ENCODE measurements at places on chromosomes 12 and 14. TPM values are rescaled to one million over a fixed set of nuclear protein-coding genes. Genes with fewer than 3 reads are reported as not detected.

GRCh38 chr12:68595241-68595640, 15.5 kb upstream of the RAP1B start:
- H3K4me3 ChIP-seq: no peak overlapping the region
- H3K27me3 ChIP-seq: no peaks in the 10 kb centered on the region
- no peaks in the 10 kb centered on the region for H3K4me1 ChIP-seq
- H3K27ac ChIP-seq: no peak overlapping the region

GRCh38 chr12:48681399-48681709, 684 bp downstream of the KANSL2 start:
- no peaks in the 10 kb centered on the region for H3K4me1 ChIP-seq
- peak overlapping the region; percentile 94 for H3K4me3 ChIP-seq
- H3K27me3 ChIP-seq: no peaks in the 10 kb centered on the region
- no peak for DNase-seq
- peaks cover 34% of the 10 kb centered on the region for H3K36me3 ChIP-seq
- H3K27ac ChIP-seq: peak overlapping the region; percentile 86

The CMA1 gene
- total RNA-seq: not detected

DNA sequence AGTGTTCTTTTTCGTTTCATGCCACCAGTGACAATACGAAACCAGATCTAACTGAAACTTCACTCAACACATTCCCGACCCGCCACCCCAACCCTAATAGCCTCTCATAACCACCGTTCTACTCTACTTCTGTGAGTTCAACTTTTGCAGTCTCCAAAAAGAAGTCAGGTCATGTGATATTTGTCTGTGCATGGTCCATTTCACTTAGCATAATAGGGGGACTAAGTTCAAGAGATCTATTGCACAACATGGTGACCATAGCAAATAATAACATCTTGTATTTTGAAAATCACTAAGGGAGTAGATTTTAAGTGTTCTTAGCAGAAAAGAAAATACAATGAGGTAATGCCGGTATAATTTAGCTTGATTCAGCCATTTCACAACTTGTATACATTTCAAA, 376.4 kb downstream of the DIO2 start:
- no peak overlapping the region for H3K4me3 ChIP-seq
- no peak overlapping the region for H3K27ac ChIP-seq
- no peaks in the 10 kb centered on the region for H3K4me1 ChIP-seq
- DNase-seq: no peak
- no peaks in the 10 kb centered on the region for H3K27me3 ChIP-seq

DNA sequence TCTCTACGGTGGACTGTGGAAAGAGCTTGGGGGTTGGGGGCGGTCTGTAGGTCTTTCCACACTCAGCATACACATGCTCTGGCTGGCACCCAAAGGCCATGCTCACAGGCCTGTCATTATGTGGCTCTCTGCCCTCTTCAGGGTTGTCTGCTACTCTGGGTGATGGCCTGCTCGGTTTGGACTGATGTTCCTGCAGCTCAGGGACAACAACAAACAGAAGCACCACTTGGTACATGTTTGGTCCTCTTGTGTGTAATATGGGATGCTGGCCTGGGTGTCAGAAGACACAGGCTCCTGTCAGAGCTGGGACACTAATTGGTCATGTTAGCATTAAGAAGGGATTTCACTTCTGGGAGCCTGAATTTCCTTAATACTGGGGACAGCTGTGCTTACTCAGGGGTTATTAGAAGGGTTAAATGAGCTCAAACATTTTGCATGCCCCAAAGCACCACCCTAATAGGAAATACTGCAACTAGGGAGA, 32.7 kb upstream of the SELPLG start:
- H3K4me1 ChIP-seq: no peaks in the 10 kb centered on the region
- DNase-seq: no peak
- no peak overlapping the region for H3K27ac ChIP-seq

DNA sequence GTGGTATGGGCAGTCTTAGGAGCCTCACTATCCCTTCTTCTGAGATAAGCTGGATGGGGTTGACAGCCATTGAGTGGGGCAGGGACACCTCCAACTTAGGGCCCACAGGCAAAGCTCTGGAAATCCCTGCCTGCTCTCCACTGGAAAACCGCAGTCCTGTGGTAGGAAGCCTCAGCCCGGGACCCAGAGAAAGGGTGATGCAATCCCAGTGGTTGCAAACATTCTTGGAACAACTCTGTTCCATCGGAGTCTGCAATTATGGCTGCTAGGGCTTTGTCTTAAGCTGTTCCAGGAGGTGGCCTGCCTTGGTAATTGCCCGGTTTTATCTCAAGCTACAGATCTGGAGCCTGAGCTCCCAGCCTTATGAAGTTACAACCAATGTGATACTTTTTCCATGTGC, 133.4 kb downstream of the DICER1 start:
- no peak overlapping the region for H3K27ac ChIP-seq
- DNase-seq: no peak
- no peaks in the 10 kb centered on the region for H3K27me3 ChIP-seq
- H3K36me3 ChIP-seq: no peaks in the 10 kb centered on the region
- no peaks in the 10 kb centered on the region for H3K4me1 ChIP-seq
- no peak overlapping the region for H3K4me3 ChIP-seq

GRCh38 chr12:62642486-62642885, 175.9 kb downstream of the MON2 start:
- no peak for DNase-seq
- H3K4me3 ChIP-seq: no peak overlapping the region
- no peak overlapping the region for H3K27ac ChIP-seq
- no peaks in the 10 kb centered on the region for H3K27me3 ChIP-seq
- H3K36me3 ChIP-seq: no peaks in the 10 kb centered on the region
- peaks cover 38% of the 10 kb centered on the region for H3K4me1 ChIP-seq

The RNASE3 gene
- not detected for total RNA-seq

The NPFF gene
- total RNA-seq: 0.69 TPM

The ENDOU gene
- not detected for total RNA-seq

The C12orf50 gene
- 0.03 TPM for total RNA-seq

- DNase-seq: no peak
- peaks cover 15% of the 10 kb centered on the region for H3K36me3 ChIP-seq
- H3K4me1 ChIP-seq: no peaks in the 10 kb centered on the region
Observed at GRCh38 chr12:70157099-70157498, 86.1 kb upstream of the CNOT2 start.

DNA sequence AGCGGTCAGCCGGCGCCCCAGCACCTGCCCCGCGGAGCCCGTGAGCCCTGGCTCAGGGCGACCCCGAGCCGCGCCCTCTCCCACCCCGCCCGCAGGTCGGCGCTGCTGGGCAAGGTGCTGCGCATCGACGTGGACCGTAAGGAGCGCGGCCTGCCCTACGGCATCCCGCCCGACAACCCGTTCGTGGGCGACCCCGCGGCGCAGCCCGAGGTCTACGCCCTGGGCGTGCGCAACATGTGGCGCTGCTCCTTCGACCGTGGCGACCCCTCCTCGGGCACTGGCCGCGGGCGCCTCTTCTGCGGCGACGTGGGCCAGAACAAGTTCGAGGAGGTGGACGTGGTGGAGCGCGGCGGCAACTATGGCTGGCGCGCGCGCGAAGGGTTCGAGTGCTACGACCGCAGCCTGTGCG, 14.4 kb downstream of the HHIPL1 start:
- no peaks in the 10 kb centered on the region for H3K36me3 ChIP-seq
- peak; percentile 81 for DNase-seq
- peaks cover 33% of the 10 kb centered on the region for H3K4me1 ChIP-seq
- H3K4me3 ChIP-seq: peak overlapping the region; percentile 68

The OR10A7 gene
- not detected for total RNA-seq

The TC2N gene
- 42.1 TPM for total RNA-seq

GRCh38 chr14:96634896-96635295, 132.7 kb downstream of the PAPOLA start:
- H3K4me1 ChIP-seq: no peaks in the 10 kb centered on the region
- H3K4me3 ChIP-seq: no peak overlapping the region
- H3K27ac ChIP-seq: no peak overlapping the region
- no peaks in the 10 kb centered on the region for H3K27me3 ChIP-seq

The RTN1 gene
- 4.3 TPM for total RNA-seq

GRCh38 chr12:95615749-95616148, 64.5 kb upstream of the USP44 start:
- H3K4me3 ChIP-seq: no peak overlapping the region
- H3K4me1 ChIP-seq: peaks cover 16% of the 10 kb centered on the region
- no peak for DNase-seq
- no peak overlapping the region for H3K27ac ChIP-seq
- no peaks in the 10 kb centered on the region for H3K36me3 ChIP-seq

The KRT80 gene
- not detected for total RNA-seq

GRCh38 chr12:48422060-48422459, 50.3 kb upstream of the ANP32D start:
- H3K4me3 ChIP-seq: no peak overlapping the region
- no peak for DNase-seq
- no peaks in the 10 kb centered on the region for H3K36me3 ChIP-seq

DNA sequence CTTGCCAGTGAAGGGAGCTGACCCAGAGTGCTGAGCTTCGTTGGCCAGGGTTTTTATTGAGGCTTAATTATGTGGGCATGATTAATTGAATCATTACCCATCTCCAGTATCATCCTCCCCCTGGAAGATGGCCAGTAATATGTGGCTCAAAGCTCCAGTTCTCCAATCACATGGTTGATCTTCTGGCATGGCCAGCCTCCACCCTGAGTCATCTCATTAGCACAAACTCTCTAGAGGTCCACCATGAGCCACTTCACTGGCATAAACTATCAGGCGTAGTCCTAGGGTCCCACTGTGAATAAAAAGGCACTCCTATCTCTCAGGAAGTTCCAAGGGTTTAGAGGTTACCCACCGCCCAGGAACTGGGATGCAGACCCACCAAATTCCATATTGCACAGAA, 135.0 kb downstream of the ANO6 start:
- DNase-seq: no peak
- H3K27ac ChIP-seq: no peak overlapping the region

- H3K4me3 ChIP-seq: no peak overlapping the region
- H3K36me3 ChIP-seq: peaks cover 7% of the 10 kb centered on the region
- DNase-seq: no peak
- no peaks in the 10 kb centered on the region for H3K27me3 ChIP-seq
Observed at GRCh38 chr14:23173031-23173430, 10.4 kb downstream of the SLC7A8 start.

GRCh38 chr12:57458665-57459054, 925 bp upstream of the GLI1 start:
- H3K27ac ChIP-seq: peak overlapping the region; percentile 96
- no peak for DNase-seq
- peak overlapping the region; percentile 86 for H3K4me3 ChIP-seq
- no peaks in the 10 kb centered on the region for H3K27me3 ChIP-seq
- H3K4me1 ChIP-seq: peaks cover 46% of the 10 kb centered on the region

The PLEKHG7 gene
- not detected for total RNA-seq

The FITM1 gene
- not detected for total RNA-seq

- no peaks in the 10 kb centered on the region for H3K27me3 ChIP-seq
- DNase-seq: peak; percentile 39
- peaks cover 10% of the 10 kb centered on the region for H3K4me1 ChIP-seq
- no peak overlapping the region for H3K4me3 ChIP-seq
- H3K36me3 ChIP-seq: no peaks in the 10 kb centered on the region
Observed at GRCh38 chr14:75402867-75403413, 24.9 kb upstream of the JDP2 start.

The EML5 gene
- 1.0 TPM for total RNA-seq

- no peak for DNase-seq
- H3K36me3 ChIP-seq: no peaks in the 10 kb centered on the region
- no peaks in the 10 kb centered on the region for H3K27me3 ChIP-seq
- no peaks in the 10 kb centered on the region for H3K4me1 ChIP-seq
- H3K4me3 ChIP-seq: no peak overlapping the region
Observed at GRCh38 chr12:84537666-84538065, 374.9 kb downstream of the SLC6A15 start.

GRCh38 chr12:12620730-12621315, 9.1 kb downstream of the CREBL2 start:
- H3K27me3 ChIP-seq: no peaks in the 10 kb centered on the region
- H3K4me1 ChIP-seq: no peaks in the 10 kb centered on the region
- no peak for DNase-seq
- no peaks in the 10 kb centered on the region for H3K36me3 ChIP-seq

- no peaks in the 10 kb centered on the region for H3K36me3 ChIP-seq
- H3K4me3 ChIP-seq: no peak overlapping the region
- DNase-seq: peak; percentile 62
Observed at GRCh38 chr12:33942172-33942571, 80.1 kb upstream of the ALG10 start.

- no peak overlapping the region for H3K27ac ChIP-seq
- no peaks in the 10 kb centered on the region for H3K4me1 ChIP-seq
- no peaks in the 10 kb centered on the region for H3K27me3 ChIP-seq
- DNase-seq: no peak
- H3K4me3 ChIP-seq: no peak overlapping the region
- peaks cover 4% of the 10 kb centered on the region for H3K36me3 ChIP-seq
Observed at GRCh38 chr14:59406454-59407245, 58.5 kb downstream of the GPR135 start.

DNA sequence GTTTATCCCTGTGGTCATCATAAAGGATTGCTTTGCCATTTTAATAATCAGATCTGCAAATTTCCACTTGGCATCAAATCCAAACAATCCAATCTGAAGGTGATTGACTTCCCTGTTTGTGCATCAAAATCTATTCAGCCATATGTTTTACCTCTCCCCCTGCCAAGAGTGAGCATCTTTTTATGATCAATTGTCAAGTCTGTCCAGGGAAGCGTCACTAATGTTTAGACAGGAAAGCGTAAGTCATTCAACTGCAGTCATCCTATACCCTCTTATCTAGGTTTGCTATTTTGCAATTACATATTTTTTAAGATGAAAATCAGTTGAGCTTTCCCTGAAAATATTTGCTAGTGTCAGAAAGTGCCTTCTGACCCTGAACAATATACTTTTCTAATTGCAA, 1224.1 kb upstream of the SEL1L start:
- no peak for DNase-seq
- H3K4me3 ChIP-seq: no peak overlapping the region
- H3K27ac ChIP-seq: no peak overlapping the region
- no peaks in the 10 kb centered on the region for H3K27me3 ChIP-seq

GRCh38 chr12:14868916-14869506, 16.6 kb downstream of the MGP start:
- H3K27me3 ChIP-seq: no peaks in the 10 kb centered on the region
- peaks cover 10% of the 10 kb centered on the region for H3K36me3 ChIP-seq
- H3K4me1 ChIP-seq: no peaks in the 10 kb centered on the region
- DNase-seq: no peak
- H3K4me3 ChIP-seq: no peak overlapping the region

DNA sequence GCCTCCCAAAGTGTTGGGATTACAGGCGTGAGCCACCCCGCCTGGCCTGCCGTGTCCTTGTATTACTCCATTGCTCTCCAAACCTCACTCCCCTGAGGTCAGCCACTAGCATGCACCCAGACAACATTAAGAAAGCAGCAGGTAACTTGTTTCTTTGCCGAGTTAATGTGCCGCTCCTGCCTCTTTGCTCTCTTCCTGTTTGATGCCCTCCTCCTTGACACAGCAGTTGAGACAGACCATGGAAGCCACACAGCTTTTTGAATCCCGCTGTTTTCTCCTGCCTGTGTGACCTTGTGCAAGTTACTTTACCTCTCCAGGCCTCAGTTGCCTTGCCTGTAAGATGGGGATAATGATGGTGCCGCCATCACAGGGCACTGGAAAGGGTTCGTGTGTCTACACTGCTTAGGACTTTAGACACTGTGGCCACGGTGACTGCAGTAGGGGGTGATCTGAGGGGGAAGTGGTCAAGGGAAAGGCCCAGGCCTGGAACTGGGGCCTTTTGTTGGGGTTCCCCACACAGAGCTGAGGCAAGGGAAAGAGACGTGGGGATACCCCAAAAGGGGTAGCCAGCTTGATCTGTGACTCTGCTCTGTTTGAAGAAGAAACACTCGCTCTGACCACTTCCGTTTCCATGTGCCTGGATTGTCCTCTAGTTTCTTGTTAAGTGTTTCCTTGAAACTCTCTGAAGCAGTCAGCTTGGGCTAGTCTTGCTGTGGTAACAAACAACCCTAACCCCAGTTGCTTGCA, 69.3 kb downstream of the RIN3 start:
- no peaks in the 10 kb centered on the region for H3K36me3 ChIP-seq
- DNase-seq: no peak
- H3K4me1 ChIP-seq: no peaks in the 10 kb centered on the region
- no peaks in the 10 kb centered on the region for H3K27me3 ChIP-seq
- no peak overlapping the region for H3K27ac ChIP-seq
- H3K4me3 ChIP-seq: no peak overlapping the region
